GM06990 (cell line): ENCODE measurements at places on chromosomes 6 and 20.
A peak's percentile ranks its signal among the peaks of the same experiment; 100 is the strongest.

DNA sequence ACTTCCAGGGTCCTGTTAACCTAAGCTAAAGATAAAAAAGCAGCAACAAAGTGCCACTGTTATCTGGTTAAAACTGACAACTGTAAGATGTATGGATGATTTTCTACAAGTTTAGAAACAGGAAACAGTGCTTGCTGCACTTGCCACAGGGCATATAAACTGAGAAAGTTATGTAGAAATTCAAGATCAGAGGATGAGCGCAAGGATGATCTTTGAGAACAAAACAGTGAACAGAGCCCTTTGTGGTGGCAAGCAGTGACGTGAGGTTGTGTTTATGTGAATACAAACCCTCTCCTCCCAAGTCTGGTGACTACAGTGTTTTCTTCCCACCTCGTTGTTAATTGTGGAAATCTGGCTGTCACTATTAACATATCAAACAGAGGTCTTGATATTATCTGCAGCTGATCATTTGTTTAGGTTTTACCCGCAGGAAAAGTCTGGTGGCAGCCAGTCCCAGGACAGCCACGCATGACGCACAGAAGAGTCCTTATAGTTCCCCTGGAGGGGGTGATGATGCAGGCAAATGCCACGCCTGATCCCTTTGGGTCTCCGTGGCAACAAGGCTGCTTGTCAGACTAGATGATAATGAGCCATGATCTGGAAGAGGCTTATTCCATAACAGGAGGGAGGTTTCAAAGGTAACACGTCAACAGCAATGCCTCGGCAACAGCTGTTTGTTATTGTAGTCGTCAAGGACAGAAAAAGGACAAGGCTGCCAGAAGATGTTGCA lies 43.1 kb upstream of the TNFAIP3 start:
- no peak for DNase-seq

DNA sequence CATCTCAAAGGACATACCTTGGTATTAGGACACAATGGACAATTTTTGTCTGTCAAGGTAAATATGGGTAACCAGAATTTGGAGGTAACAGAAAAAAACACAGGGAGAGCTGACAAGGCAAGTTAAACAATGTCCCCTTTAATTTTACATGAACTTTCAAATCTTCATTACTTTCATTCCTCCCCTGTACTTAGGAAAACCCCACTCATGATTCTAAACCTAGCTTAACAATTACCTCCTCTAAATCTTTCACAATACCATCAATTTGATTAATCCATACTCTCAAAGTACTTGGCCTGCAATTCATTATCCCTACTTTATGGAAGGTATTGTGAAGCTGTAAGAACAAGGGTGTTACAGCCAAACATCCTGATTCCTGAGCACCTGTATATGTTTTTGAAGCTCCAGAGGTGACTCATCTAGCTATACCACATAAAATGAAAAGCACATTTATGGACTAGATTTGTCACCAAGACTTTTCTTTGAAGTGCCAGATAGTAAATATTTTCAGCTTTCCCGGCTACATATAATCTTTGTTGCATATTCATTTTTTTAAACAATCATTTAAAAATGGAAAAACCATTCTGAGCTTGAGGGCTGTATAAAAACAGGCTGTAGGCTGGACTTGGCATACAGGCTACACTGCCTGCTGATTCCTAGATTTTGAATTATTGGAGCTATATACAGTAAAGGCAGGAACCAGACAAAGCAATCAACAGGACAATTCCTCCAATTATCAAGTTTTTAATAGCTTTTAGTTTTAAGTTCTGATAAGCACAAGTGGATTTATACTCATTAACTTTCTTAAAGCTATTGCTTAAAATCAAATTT lies 22.9 kb downstream of the DEK start:
- DNase-seq: no peak

- DNase-seq: peak; percentile 87
Observed at GRCh38 chr20:62953839-62954703, 1.6 kb downstream of the SLC17A9 start.

DNA sequence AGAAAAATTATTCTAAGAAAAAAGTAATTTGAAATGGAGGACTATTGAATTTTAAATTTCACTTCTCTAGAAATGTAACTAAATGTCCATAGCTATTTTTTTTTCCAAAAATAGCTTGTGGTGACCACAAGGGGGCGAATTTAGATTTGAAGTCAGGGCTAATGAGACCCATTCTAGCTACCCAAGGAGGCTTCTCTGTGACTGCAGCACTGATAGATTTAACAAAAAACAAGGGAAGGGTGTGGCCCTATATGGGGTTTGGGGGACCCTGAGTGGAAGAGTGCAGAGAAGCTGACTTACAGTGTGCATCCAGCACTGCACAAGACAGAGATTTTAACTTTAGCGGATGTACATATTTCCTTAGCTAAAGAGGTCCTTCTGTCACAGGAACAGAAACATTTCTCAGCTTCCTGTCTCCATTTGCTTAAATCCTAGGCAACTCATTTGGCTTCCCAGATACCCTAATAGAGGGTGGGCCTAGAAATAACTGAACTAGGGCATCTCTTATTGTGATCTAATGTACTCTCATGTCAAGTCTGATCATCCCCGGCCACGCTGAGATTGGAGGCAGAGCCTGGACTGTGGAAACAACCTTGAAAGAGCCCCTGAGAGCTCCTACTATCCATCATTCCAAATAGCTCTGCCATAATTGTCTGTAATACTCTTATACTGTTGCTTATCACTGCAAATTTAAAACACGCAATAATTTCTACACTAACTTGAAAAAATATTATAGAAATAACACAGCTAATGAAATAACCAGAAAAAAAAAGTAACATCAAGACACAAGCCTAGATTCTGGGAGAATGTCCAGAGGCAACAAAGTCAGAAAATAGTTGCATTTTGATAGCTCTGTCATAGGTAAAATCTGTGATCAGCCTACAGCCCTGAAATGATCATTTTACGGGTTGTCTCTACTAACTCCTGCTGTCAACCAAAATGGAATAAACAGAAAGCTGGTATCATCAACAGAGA lies 93.6 kb downstream of the SNAP91 start:
- DNase-seq: peak; percentile 13

GRCh38 chr6:99402448-99402847 lies 8.5 kb upstream of the COQ3 start:
- no peak for DNase-seq

DNA sequence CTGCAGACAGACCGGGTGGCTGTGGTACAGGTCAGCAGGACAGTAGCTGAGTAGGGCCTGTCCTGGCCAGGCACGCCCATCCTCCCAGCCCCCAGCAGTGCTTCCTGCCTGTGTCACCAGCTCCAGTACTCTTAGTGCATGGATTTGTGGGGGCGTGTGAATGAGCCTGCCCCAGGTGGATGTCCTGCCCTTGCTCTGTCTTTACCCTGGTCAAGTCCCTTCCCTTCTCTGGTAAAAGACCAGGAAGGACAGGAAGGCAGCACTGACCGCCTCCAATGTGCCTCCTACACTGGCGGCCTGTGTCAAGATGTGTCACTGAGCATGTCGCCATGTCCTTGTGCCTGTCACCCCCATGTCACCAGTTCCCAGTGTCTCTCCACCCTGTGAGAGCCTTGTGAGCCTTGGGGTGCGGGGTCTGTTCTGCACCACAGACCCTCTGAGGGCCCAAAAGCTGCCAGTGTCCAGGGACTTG lies 11.9 kb downstream of the TEAD3 start:
- no peak for DNase-seq

GRCh38 chr6:15608396-15608795 lies 54.4 kb downstream of the DTNBP1 start:
- no peak for DNase-seq

DNA sequence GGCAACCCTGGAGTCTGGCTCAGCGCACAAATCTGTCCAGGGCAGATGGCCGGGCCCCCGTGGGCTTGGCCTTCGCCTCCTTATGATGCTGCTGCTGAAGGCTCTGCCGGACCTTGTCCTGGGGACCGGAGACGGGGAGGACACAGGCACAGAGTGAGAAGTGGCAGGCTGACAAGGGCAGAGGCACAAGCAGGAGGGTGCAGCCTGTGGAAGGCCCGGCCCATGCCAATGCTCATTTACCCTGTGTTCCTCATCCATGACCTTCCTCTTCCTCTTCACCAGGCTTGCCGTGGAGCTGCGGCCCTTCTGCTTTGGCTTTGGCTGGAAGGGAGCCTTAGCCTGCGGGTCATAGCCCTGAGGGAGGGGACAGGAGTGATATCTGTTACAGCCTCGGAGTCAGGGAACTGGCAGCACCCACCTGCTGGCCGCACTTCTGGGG lies 2.4 kb downstream of the B3GALT4 start:
- no peak for DNase-seq
